ENCODE measurements at places on chromosomes 4 and X.

GRCh38 chrX:154775419-154776349 lies 13.0 kb downstream of the DKC1 start:
- no peak for DNase-seq

- no peak for DNase-seq
These were observed 238.2 kb downstream of the C4orf33 start for GRCh38 chr4:129334136-129334535.

- DNase-seq = peak; percentile 26
These were observed 40.0 kb downstream of the RIPPLY1 start for GRCh38 chrX:106862972-106863688.

DNA sequence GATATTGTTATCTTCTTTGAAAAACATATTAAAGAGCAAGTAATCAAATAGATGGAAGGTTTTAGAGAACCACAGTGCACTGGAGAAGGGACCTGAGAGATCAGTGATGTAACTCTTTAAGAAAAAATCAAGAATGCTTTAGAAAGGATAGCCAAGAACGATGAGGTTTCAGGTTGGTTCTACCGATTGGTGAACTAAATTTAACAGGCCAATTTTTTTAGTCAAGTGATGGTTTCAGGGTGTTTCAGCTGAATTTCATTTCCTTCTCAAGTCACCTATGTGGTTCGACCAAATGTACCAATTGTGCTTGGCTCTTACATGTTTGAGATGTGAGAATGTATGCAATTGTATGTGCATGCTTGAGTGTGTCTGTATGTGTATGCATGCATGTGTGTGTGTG lies 26.5 kb downstream of the HS3ST1 start:
- peak; percentile 47 for DNase-seq

DNA sequence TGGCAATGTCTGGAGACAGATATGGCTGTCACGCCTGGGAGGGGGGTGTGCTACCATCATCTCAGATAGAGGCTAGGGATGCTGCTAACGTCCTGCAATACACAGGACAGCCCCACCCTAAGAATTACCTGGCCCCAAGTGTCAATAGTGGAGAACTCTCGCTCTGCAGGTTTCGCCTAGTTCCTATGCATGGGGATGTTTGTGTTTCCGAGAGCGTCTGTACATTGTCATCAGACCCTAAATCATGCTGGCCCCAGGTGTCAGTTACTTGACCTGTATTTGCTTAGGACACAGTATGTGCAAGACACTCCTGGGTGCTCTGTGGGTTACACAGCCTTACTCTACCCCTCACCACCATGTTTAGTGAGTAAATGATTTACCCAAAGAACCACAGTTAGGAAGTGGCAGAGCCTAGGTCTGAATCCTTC lies 90.8 kb downstream of the AFF1 start:
- no peak for DNase-seq

DNA sequence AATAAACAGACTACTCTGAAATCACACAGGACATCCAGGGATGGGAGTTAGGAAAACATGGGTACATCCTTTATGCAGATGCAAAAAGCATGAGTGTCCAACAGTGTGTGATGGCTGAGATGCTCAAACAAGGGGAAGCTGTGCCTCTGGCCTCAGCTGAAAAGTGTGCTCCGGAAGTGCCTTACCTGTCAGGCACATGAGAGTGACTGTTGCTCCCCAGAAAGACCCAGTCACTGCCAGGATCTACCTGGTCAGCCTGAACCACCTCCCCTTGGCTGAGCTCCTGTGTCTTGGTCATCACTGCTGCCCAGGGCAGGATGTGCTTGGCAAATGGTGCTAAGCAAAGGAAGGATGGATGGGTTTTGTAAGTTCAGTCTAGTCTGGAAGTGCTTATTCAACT lies 4.0 kb downstream of the PPP2R2C start:
- DNase-seq = no peak

- no peak for DNase-seq
These were observed 61.3 kb downstream of the NUDT11 start for GRCh38 chrX:51435101-51435500.

DNA sequence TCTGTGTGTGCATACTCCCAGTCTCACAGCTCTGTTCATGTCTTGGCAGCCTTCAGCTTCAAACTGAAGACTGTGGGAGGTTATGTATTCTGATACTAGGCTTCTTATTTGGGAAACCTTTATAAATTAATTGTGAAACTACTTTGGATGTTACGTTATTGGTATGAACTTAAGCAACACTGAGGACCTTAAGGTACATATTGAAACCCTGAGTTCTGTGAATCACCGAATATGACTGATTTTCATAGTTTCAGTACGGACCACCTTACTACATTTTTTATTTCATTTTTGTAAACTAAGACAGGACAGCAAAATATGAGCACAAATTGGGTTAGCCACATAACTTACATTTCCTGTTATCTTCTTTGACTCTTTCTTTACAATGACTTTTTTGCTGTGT lies 498.4 kb downstream of the PDGFC start:
- DNase-seq = no peak

DNA sequence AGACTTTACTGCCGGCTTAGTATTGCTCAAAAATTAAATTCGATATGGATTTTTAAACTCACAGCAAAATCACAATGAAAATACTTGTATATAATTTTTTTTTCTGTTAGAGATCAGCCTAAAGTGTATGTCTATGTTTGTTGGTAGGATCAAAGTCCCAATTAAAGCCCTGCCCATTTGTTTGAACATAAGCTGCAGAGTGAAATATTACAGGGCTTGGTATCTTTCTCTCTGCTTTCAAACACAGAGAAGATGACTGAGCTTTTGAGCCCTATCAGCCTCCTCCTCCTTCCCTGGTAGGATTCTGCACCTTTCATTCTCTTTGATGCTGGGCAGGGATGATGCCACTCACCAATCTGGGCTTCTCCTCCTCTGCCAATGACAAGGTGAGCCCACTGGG lies 345.4 kb downstream of the PPP1R2C start:
- no peak for DNase-seq

Measured in GM13977 (cell line).